Placental epithelial cell (primary cell): ENCODE measurements at places on chromosomes 2 and 18. TPM values are rescaled to one million over a fixed set of nuclear protein-coding genes. Genes with fewer than 3 reads are reported as not detected.

The APOB gene
- total RNA-seq = 0.22 and 0.39 TPM in 2 replicates

The CRYBA2 gene
- total RNA-seq = not detected in 2 replicates

The ELOA2 gene
- not detected in 2 replicates for total RNA-seq

The COQ10B gene
- total RNA-seq = 20.8 and 40.3 TPM in 2 replicates

The GLI2 gene
- 0.39 and 1.1 TPM in 2 replicates for total RNA-seq

The IL1RL1 gene
- not detected in 2 replicates for total RNA-seq

The CCDC142 gene
- 28.7 and 43.6 TPM in 2 replicates for total RNA-seq

The SPP2 gene
- total RNA-seq = not detected in 2 replicates

The LCT gene
- total RNA-seq = under 0.01 TPM in 1 of 2 replicates, not detected in the other

The SLC9A2 gene
- under 0.01 TPM in 2 replicates for total RNA-seq

The CHST9 gene
- not detected in 2 replicates for total RNA-seq

The RHBDD1 gene
- total RNA-seq = 18.5 and 27.4 TPM in 2 replicates

The UGT1A8 gene
- total RNA-seq = not detected in 2 replicates
